Stimulated activated CD4-positive, alpha-beta T cell treated with anti-CD3 and anti-CD28 coated beads, Interleukin-15, amount 100 ng/mL, for 24 hours (primary cell): ENCODE measurements at places on chromosomes 13 and 19.
A peak's percentile ranks its signal among the peaks of the same experiment; 100 is the strongest.

GRCh38 chr13:112333756-112334543 is 42.2 kb upstream of the SPACA7 start:
- DNase-seq, result no peak

DNA sequence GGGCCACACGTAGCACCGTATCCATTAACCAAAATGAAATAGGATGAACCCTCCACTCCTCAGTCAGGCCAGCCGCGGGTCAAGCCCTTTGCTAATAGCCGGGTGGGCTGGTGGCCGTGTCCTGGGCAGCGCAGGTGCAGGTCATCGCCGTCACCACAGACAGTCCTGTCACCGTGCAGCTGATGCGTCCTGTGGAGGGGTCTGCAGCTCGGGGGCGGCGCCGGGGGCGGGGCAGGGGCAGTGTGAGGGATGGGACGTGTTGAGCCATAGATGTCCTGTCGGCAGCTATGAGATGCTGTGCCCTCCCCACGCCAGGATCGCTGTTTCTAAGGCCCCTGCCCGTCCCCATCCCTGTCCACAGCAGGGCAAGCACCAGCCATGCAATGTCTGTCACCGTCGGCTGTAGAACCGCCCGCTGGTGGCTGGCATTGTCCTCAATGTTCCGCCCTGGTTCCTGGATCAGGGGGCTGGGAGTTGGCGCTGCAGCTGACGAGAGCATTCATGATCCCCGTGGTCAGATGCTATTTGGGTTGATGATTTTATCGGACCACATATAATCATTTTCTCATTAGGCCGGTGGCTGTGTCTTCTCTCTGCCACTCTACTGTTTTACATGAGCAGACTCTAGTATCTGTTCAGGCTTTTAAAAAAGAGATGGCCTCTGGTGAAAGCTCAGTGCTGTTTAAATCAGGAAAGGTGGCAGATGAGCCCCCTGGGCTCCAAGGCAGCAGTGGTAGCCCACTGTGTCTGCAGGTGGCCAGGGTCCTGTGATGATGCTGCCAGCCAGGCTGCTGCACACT is 126.1 kb downstream of the KDM4B start:
- no peak for DNase-seq

DNA sequence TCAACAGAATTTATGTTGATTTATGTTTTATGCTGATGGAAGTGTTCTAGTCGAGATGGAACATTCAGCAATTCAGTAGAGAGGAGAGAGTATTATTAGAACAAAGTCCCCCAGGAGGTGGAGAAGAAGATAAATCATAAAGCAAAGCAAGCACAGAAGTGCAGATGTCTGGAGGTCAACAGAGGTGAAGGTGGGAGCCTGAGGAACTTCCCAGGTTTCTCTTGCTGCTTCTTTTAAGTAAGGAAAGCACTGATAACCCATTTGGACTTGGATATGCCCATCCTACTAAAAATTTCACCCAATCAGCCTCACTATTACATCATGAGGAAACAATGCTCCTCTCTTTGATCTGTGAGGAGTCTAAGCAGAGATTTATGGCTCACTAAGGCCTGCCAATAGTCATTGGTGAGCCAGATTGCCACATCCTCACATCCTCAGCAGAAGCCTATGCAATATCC is 98.8 kb downstream of the EPSTI1 start:
- DNase-seq, result no peak

GRCh38 chr13:24693862-24694471 is 13.8 kb downstream of the ATP12A start:
- peak; percentile 60 for DNase-seq
